ENCODE measurements at places on chromosomes 16 and 17.

DNA sequence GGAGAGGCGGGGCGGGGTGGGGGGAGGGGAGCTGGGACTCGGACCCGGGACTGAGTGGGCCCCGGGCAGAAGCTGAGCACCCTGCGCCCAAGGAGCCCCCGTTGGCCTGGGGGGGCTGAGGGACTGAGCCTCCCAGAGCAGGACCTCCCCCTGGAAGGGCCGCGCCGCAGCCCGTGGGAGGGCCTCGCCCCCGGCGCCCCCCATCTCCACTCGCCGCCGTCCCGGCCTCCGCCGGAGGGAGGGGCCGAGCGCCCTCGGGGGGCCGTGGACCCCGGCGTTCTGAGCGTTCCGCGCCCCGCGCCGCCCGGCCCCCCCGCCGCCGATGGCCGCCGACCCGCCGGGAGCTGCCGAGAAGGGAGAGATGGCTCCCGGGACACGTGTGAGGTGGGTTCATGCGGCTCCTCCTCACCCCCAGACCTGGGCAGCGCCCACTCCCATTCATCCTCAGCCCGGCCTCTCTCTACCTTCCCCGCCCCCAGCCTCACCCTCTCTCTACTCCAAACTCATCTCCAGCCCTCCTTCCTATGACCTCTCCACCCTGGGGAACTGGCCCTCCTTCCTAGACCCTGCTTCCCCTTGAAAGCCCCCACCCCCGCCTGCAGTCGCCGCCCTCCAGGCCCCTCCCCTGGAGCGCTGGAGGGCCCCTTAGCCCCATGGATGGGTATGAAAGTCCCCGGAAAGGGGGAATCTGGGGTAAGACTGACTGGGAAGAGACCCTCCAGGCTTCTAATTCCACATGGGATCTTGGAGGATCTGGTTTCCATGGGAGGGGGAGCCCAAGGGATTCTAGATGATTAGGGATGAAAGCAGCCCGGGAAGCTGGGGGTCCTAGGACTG is 922 bp downstream of the FBXL19 start:
- peak overlapping the region; percentile 83 for H3K4me3 ChIP-seq
- H3K27ac ChIP-seq, result no peak overlapping the region
- no peaks in the 10 kb centered on the region for H3K4me1 ChIP-seq
- DNase-seq, result no peak
- H3K36me3 ChIP-seq, result peaks cover 11% of the 10 kb centered on the region
- H3K27me3 ChIP-seq, result no peaks in the 10 kb centered on the region

- H3K4me3 ChIP-seq, result no peak overlapping the region
- H3K27ac ChIP-seq, result no peak overlapping the region
- no peaks in the 10 kb centered on the region for H3K36me3 ChIP-seq
- H3K27me3 ChIP-seq, result peaks cover 83% of the 10 kb centered on the region
- no peak for DNase-seq
- no peaks in the 10 kb centered on the region for H3K4me1 ChIP-seq
Measured at GRCh38 chr16:49419862-49420261, 46.3 kb downstream of the C16orf78 start.

DNA sequence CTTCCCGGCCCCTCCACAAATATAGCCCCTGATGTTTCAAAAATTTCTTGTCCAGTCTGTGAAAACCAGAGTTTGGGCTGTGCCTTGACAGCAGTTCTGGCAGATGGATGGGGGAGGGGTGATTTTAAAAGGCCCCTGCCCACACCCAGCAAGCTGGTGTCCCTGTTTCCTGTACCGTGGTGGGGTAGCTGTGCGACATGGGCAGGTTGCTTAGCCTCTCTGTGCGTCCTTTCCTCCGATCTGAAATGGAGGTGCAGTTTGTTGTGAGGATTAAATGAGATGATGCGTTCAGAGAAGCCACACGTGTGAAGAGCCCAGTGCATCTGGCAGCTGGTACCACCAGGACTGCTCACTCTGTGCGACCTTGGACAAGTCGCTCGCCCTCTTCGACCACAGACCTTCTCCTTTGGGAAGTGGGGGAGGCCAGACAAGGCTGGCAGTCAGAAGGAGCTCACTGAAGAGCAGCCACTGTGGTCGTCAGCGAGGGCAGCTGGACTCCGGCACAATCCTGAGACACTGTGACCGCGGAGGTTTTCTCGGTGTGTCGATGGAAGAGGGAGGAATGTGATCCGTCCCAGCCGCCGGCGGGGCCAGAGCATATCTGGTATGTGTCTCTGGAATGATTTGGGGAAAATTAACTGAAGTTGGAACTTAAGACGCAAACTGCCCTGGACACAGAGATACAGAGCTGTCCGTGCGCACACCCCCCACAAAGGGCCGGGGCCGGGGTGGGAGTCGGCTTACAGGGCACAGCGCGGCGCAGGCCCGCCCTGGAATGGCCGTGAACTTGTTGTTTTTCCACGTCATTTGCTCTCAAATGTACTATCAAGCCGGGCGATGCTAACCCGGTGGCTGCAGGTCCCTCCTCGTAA is 721 bp upstream of the WFIKKN2 start:
- no peak overlapping the region for H3K27ac ChIP-seq
- no peak for DNase-seq
- H3K27me3 ChIP-seq, result peaks cover 27% of the 10 kb centered on the region
- no peak overlapping the region for H3K4me3 ChIP-seq

GRCh38 chr17:27384261-27384701 is 72.0 kb upstream of the KSR1 start:
- peak overlapping the region; percentile 49 for H3K27ac ChIP-seq
- peak; percentile 85 for DNase-seq
- peaks cover 33% of the 10 kb centered on the region for H3K4me1 ChIP-seq
- H3K36me3 ChIP-seq, result no peaks in the 10 kb centered on the region
- H3K4me3 ChIP-seq, result no peak overlapping the region

GRCh38 chr16:81006211-81006812 is 373 bp downstream of the CMC2 start:
- H3K4me1 ChIP-seq, result peaks cover 28% of the 10 kb centered on the region
- H3K27ac ChIP-seq, result peak overlapping the region; percentile 80
- peak; percentile 37 for DNase-seq
- peak overlapping the region; percentile 87 for H3K4me3 ChIP-seq
- H3K36me3 ChIP-seq, result no peaks in the 10 kb centered on the region
- no peaks in the 10 kb centered on the region for H3K27me3 ChIP-seq

- no peak overlapping the region for H3K27ac ChIP-seq
- DNase-seq, result no peak
- no peaks in the 10 kb centered on the region for H3K27me3 ChIP-seq
- peaks cover 25% of the 10 kb centered on the region for H3K4me1 ChIP-seq
- H3K36me3 ChIP-seq, result peaks cover 64% of the 10 kb centered on the region
- H3K4me3 ChIP-seq, result no peak overlapping the region
Measured at GRCh38 chr16:56935201-56935600, 3.3 kb downstream of the HERPUD1 start.

DNA sequence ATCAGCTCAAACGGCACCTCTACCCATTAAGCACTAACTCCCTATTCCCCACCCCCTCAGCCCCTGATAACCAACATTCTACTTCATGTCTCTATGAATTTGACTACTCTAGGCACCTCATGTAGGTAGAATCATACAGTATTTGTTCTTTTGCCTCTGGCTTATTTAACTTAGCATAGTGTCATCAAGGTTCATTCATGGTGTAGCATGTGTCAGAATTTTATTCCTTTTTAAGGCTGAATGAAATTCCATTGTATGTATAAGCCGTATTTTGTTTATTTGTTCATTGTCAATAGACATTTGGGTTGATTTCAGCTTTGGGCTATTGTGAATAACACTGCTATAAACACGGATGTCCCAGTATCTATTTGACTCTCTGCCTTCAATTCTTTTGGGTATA is 794.9 kb upstream of the SOX9 start:
- H3K27ac ChIP-seq, result no peak overlapping the region
- H3K4me1 ChIP-seq, result 0 out of 2 replicates have a peak, but pooled peaks cover 3% of the 10 kb centered on the region
- no peaks in the 10 kb centered on the region for H3K36me3 ChIP-seq
- no peaks in the 10 kb centered on the region for H3K27me3 ChIP-seq
- no peak for DNase-seq

- no peaks in the 10 kb centered on the region for H3K36me3 ChIP-seq
- H3K27ac ChIP-seq, result no peak overlapping the region
- H3K4me1 ChIP-seq, result peaks cover 6% of the 10 kb centered on the region
- H3K4me3 ChIP-seq, result no peak overlapping the region
- DNase-seq, result no peak
Measured at GRCh38 chr17:77475016-77475976, 334.5 kb downstream of the SEC14L1 start.

GRCh38 chr16:75433732-75434413 is 570 bp upstream of the CFDP1 start:
- peak overlapping the region; percentile 92 for H3K4me3 ChIP-seq
- DNase-seq, result peak; percentile 91
- peaks cover 13% of the 10 kb centered on the region for H3K4me1 ChIP-seq
- H3K36me3 ChIP-seq, result no peaks in the 10 kb centered on the region
- H3K27me3 ChIP-seq, result no peaks in the 10 kb centered on the region

DNA sequence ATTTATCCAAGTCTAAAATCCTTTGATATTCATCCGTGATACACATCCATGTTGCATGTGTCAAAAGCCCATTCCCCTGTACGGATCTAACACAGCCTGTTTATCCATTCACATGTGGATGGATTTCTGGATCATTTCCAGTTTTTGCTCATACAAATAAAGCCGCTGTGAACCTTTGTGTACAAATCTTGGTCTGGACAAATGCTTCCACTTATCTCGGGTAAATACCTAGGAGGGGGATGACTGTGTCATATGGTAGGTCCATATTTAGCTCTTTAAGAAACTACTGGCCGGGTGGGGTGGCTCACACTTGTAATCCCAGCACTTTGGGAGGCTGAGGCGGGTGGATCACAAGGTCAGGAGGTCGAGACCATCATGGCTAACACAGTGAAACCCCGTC is 6.3 kb upstream of the TBCD start:
- H3K27me3 ChIP-seq, result no peaks in the 10 kb centered on the region
- no peaks in the 10 kb centered on the region for H3K36me3 ChIP-seq
- no peak overlapping the region for H3K27ac ChIP-seq
- no peak overlapping the region for H3K4me3 ChIP-seq
- no peaks in the 10 kb centered on the region for H3K4me1 ChIP-seq
- DNase-seq, result no peak

DNA sequence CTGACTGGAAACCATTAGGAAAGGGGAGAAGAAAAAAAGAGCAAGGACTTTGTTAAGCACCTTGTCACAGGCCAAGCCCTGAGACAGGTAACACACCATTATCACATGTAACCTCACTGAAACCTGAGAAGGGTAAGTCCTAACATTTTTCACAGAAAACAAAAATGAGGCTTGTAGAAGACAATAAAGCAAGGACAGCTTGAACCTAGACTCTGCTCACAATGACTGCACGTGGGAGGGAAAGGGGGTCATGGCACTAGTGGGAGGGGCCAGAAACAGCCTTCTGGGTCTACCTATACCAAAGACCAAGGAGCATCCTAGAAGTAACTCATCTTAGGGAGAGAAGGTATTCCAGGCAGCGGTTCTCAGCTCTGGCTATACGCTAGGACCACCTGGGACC is 7.5 kb downstream of the TK2 start:
- no peak overlapping the region for H3K4me3 ChIP-seq
- no peaks in the 10 kb centered on the region for H3K4me1 ChIP-seq
- H3K27ac ChIP-seq, result no peak overlapping the region
- no peaks in the 10 kb centered on the region for H3K27me3 ChIP-seq
- no peak for DNase-seq

DNA sequence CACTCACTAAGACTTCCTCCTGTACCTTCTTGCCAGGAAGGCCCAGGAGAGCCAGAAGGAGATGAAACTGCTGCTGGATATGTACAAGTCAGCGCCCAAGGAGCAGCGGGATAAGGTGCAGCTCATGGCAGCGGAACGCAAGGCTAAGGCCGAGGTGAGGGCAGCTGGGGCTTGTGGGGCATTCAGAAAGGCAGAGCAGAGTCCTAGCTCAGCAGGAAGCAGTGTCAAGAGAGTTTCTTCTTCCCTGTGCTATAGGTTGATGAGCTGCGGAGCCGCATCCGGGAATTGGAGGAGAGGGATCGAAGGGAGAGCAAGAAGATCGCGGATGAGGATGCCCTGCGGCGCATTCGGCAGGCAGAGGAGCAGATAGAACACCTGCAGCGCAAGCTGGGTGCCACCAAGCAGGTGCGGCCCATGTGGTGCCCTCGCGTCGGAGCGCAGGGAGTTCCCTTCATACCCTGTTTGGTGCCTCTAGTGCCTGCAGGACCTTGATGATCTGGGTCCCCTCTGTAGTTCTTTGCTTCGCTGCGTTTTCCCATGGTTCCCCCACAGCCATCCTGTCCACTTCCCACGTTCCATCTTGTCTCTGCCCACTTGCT is 6.6 kb downstream of the RNF40 start:
- no peak overlapping the region for H3K27ac ChIP-seq
- no peak overlapping the region for H3K4me3 ChIP-seq
- H3K4me1 ChIP-seq, result peaks cover 2% of the 10 kb centered on the region
- no peak for DNase-seq
- peaks cover 61% of the 10 kb centered on the region for H3K36me3 ChIP-seq
- H3K27me3 ChIP-seq, result no peaks in the 10 kb centered on the region
